ENCODE measurements at places on chromosomes 16 and 17. TPM values are rescaled to one million over a fixed set of nuclear protein-coding genes. Genes with fewer than 3 reads are reported as not detected.
A peak's percentile ranks its signal among the peaks of the same experiment; 100 is the strongest.

Gene RSL1D1
- 206 TPM for total RNA-seq

- H3K27ac ChIP-seq = no peak overlapping the region
- H3K36me3 ChIP-seq = peaks cover 27% of the 10 kb centered on the region
- peaks cover 28% of the 10 kb centered on the region for H3K4me1 ChIP-seq
- no peak overlapping the region for H3K4me3 ChIP-seq
- no peaks in the 10 kb centered on the region for H3K27me3 ChIP-seq
These were observed 2.7 kb upstream of the SPAG7 start for GRCh38 chr17:4970273-4970672.

Gene SEZ6
- not detected for total RNA-seq

GRCh38 chr17:38605411-38605840 is 326 bp downstream of the SRCIN1 start:
- no peak for DNase-seq
- H3K27me3 ChIP-seq = peaks cover 47% of the 10 kb centered on the region
- peaks cover 13% of the 10 kb centered on the region for H3K4me1 ChIP-seq
- H3K36me3 ChIP-seq = no peaks in the 10 kb centered on the region
- H3K4me3 ChIP-seq = no peak overlapping the region

GRCh38 chr16:47604306-47604705 is 143.2 kb downstream of the PHKB start:
- H3K27me3 ChIP-seq = no peaks in the 10 kb centered on the region
- H3K36me3 ChIP-seq = no peaks in the 10 kb centered on the region
- no peak for DNase-seq
- no peak overlapping the region for H3K4me3 ChIP-seq
- peaks cover 4% of the 10 kb centered on the region for H3K4me1 ChIP-seq
- no peak overlapping the region for H3K27ac ChIP-seq

GRCh38 chr17:73550556-73550955 is 93.7 kb downstream of the SDK2 start:
- H3K4me3 ChIP-seq = no peak overlapping the region
- no peak overlapping the region for H3K27ac ChIP-seq
- no peaks in the 10 kb centered on the region for H3K36me3 ChIP-seq
- no peaks in the 10 kb centered on the region for H3K27me3 ChIP-seq
- DNase-seq = no peak
- peaks cover 3% of the 10 kb centered on the region for H3K4me1 ChIP-seq

GRCh38 chr16:78390508-78391324 is 291.3 kb downstream of the WWOX start:
- H3K27ac ChIP-seq = no peak overlapping the region
- no peak for DNase-seq
- no peak overlapping the region for H3K4me3 ChIP-seq
- H3K27me3 ChIP-seq = no peaks in the 10 kb centered on the region

- H3K27me3 ChIP-seq = no peaks in the 10 kb centered on the region
- no peaks in the 10 kb centered on the region for H3K36me3 ChIP-seq
- no peak for DNase-seq
- no peaks in the 10 kb centered on the region for H3K4me1 ChIP-seq
- H3K27ac ChIP-seq = no peak overlapping the region
These were observed 56.9 kb downstream of the NOS2 start for GRCh38 chr17:27743281-27743885.

Gene AATK
- total RNA-seq = 2.1 TPM

GRCh38 chr16:67111951-67112444 is 2.3 kb downstream of the PHAF1 start:
- H3K36me3 ChIP-seq = no peaks in the 10 kb centered on the region
- H3K4me3 ChIP-seq = no peak overlapping the region
- peaks cover 30% of the 10 kb centered on the region for H3K4me1 ChIP-seq
- no peak for DNase-seq

- H3K27me3 ChIP-seq = no peaks in the 10 kb centered on the region
- no peak overlapping the region for H3K27ac ChIP-seq
- no peaks in the 10 kb centered on the region for H3K4me1 ChIP-seq
- no peak for DNase-seq
These were observed 18.8 kb downstream of the GSE1 start for GRCh38 chr16:85631802-85632393.

- no peaks in the 10 kb centered on the region for H3K27me3 ChIP-seq
- DNase-seq = no peak
- H3K36me3 ChIP-seq = peaks cover 19% of the 10 kb centered on the region
- H3K27ac ChIP-seq = peak overlapping the region; percentile 75
- H3K4me3 ChIP-seq = no peak overlapping the region
- peaks cover 85% of the 10 kb centered on the region for H3K4me1 ChIP-seq
These were observed 24.5 kb downstream of the PIK3R5 start for GRCh38 chr17:8940866-8941471.

GRCh38 chr17:30808785-30809286 is 15.7 kb downstream of the CRLF3 start:
- peak; percentile 82 for DNase-seq
- H3K4me3 ChIP-seq = no peak overlapping the region
- no peaks in the 10 kb centered on the region for H3K27me3 ChIP-seq
- peaks cover 8% of the 10 kb centered on the region for H3K36me3 ChIP-seq
- peak overlapping the region; percentile 52 for H3K27ac ChIP-seq
- H3K4me1 ChIP-seq = peaks cover 86% of the 10 kb centered on the region

- no peaks in the 10 kb centered on the region for H3K27me3 ChIP-seq
- no peak for DNase-seq
- H3K27ac ChIP-seq = no peak overlapping the region
- no peaks in the 10 kb centered on the region for H3K4me1 ChIP-seq
- no peak overlapping the region for H3K4me3 ChIP-seq
- H3K36me3 ChIP-seq = no peaks in the 10 kb centered on the region
These were observed 5.9 kb upstream of the KCNJ18 start for GRCh38 chr17:21686165-21687015.

Gene LGALS9
- total RNA-seq = 24.6 TPM

DNA sequence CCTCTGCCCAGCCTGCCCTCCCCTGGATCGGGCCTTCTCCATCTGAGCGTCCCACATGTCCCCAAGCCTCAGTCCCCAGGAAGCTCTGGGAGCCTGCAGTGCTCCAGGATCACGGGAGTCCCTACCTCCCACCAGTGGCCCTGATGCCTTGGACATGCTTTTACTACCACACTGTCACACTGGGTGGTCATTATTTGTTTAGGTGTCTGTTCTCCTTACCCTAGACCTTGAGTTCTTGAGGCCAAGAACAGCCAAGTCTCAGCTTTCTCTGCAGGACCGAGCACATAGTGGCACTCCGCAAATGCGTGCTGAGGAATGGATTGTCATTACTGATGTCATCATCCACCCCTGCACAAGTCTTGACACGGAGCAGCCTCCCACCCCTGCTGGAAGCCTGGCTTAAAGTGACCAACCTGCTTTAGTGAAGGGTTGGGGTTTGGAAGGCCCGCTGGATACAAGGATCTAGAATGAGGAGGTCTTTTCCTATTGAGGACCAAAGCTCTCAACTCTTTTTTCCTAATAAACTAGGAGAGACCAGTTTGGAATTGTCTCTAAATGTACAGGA is 132.9 kb upstream of the CRHR1 start:
- H3K27me3 ChIP-seq = no peaks in the 10 kb centered on the region
- H3K27ac ChIP-seq = no peak overlapping the region
- H3K4me1 ChIP-seq = peaks cover 7% of the 10 kb centered on the region
- no peak overlapping the region for H3K4me3 ChIP-seq
- no peaks in the 10 kb centered on the region for H3K36me3 ChIP-seq

DNA sequence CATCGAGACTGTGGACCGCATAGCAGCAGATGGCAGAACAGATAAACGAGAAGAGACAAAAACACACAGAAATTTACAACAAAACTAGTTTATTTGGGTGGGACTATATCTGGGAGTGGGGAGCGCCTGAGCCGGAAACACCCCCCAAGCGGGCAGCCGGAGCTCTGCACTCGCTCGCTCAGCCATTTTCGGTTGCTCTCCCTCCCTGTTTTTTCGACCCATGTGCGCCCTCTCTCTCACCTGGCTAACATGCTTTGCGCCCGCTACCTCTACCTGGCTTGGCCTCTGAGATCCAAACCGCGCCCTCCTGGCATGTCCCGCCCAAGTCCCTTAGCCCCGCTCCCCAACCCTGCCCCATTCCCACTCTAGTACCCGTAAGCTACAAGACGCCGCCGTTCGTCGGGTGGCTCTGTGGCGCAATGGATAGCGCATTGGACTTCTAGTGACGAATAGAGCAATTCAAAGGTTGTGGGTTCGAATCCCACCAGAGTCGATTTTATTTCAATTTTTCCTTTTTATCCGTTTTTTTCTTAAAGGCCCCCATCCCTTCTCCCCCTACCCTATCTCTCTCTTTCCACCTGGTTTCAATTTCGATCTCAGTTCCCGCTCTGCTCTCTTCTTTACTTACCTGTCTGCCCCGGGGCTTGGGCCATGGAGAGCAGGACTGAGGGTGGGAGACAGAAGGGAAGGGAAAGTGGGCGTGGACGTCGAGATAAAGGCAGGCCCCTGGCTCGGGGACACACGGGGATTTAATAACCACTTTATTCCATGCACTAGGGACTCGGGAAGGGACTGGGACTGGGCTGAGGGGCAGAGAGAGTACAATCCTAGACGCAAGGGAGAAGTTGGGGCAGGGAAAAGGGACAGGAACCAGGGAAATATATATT is 2.4 kb upstream of the ALOXE3 start:
- H3K27ac ChIP-seq = no peak overlapping the region
- H3K27me3 ChIP-seq = peaks cover 28% of the 10 kb centered on the region
- no peaks in the 10 kb centered on the region for H3K36me3 ChIP-seq
- peak overlapping the region; percentile 24 for H3K4me3 ChIP-seq

Gene DNAI2
- total RNA-seq = 6.0 TPM

Gene ENGASE
- 150 TPM for total RNA-seq

Gene SLC52A1
- total RNA-seq = 0.58 TPM

GRCh38 chr17:77210946-77211541 is 70.3 kb downstream of the SEC14L1 start:
- no peaks in the 10 kb centered on the region for H3K4me1 ChIP-seq
- no peaks in the 10 kb centered on the region for H3K27me3 ChIP-seq
- H3K27ac ChIP-seq = no peak overlapping the region

GRCh38 chr17:3511852-3512504 is 36.2 kb downstream of the ASPA start:
- no peak overlapping the region for H3K4me3 ChIP-seq
- no peaks in the 10 kb centered on the region for H3K27me3 ChIP-seq
- DNase-seq = no peak
- no peaks in the 10 kb centered on the region for H3K4me1 ChIP-seq

DNA sequence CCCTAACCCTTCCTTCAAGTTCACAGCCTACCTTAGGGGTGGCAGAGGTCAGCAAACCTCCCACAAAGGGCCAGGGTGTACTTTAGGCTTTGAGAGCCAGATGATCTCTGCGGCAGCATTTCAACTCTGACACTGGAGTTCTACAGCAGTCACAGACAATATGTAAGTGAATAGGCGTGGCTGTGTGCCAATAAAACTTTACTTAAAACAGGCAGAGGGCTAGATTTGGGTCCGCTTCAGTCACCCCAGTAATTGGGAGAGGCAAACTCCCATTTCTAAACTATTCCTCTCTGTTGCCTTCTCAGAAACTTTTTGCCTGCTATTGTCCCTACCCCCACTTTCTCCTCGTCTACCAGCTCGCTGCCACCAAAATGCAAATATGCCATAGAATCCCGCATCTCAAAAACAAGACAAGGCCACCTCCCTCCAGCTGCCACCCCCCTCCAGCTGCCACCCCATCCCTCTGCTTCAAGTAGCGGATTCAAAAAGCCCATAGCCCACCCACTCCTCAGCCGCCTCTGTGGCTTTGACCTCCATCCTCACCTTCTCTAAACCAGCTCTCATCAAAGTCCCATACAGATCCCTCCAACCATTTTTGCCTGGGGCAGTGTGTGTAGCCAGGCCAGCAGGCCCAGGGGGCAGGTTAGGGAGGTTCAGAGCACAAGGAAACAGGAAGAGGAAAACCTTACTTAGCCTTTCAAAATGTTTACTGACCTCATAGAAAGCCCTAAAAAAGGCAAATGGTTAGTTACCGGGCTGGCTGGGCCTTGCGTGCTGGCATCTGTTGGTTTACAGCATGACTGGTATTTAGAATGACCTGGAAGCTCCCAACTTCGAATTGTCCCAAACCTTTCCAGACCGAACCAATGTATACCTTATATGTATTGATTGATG is 19.9 kb upstream of the DNAH17 start:
- DNase-seq = no peak
- peaks cover 4% of the 10 kb centered on the region for H3K4me1 ChIP-seq

- no peaks in the 10 kb centered on the region for H3K36me3 ChIP-seq
- no peaks in the 10 kb centered on the region for H3K4me1 ChIP-seq
- H3K4me3 ChIP-seq = no peak overlapping the region
- H3K27ac ChIP-seq = no peak overlapping the region
- no peaks in the 10 kb centered on the region for H3K27me3 ChIP-seq
These were observed 16.2 kb downstream of the IRX5 start for GRCh38 chr16:54946909-54947308.

- H3K4me1 ChIP-seq = peaks cover 23% of the 10 kb centered on the region
- DNase-seq = no peak
- peaks cover 34% of the 10 kb centered on the region for H3K36me3 ChIP-seq
These were observed 9.2 kb downstream of the CNOT1 start for GRCh38 chr16:58620396-58620795.

Gene MILR1
- total RNA-seq = 0.55 TPM

Gene MPP3
- total RNA-seq = 0.32 TPM

Gene SOX15
- total RNA-seq = 1.0 TPM

DNA sequence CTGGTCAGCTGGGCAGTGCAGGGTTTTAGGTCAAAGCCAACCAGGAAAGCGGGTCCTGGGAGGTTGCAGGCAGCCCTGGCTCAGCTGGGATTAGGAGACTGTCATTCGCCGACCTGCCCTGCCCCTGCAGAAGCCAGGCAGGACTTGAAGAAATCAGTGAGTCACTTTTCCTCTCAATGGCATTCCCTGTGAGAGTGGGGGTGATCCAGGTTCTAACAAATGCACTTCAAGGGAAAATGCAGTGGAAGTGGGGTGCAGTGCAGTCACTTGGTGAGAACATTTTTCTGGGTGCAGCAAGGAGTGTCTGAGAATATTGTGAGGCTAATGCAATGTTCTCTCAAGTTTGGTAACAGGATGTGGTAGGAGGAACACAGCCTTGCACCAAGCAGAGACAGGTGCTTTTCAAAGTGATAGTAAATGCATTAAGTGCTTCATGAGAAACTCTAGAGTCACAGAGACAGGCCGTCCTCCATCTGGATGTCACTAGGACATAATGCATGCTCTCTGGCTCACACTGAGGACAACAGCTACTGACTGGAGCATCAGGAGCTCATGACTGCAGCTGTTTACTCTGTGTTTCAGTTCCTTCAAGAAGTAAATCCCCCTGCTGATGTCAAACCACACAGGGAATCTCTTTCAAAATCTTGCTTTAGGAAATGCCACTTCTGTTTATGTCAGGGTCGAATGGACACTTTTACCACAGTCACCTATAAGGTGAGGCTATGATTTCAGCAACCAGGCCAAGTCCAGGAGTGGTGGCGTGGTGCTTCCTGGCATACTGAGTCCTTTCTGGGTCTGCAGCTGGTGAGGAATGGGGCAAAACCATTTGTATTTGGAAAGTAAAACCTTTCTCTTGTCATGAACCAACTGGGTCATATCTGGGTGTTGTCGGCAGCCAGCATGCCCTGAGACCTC is 16.7 kb downstream of the CDK5R1 start:
- no peaks in the 10 kb centered on the region for H3K27me3 ChIP-seq
- H3K4me1 ChIP-seq = peaks cover 70% of the 10 kb centered on the region
- peak overlapping the region; percentile 4 for H3K4me3 ChIP-seq
- H3K36me3 ChIP-seq = no peaks in the 10 kb centered on the region

- H3K4me3 ChIP-seq = no peak overlapping the region
- no peaks in the 10 kb centered on the region for H3K27me3 ChIP-seq
- DNase-seq = peak; percentile 49
- H3K4me1 ChIP-seq = peaks cover 49% of the 10 kb centered on the region
These were observed 981 bp upstream of the UNC13D start for GRCh38 chr17:75845058-75845711.
